SJSA1 (cell line): ENCODE measurements at places on chromosomes 11 and 22. TPM values are rescaled to one million over a fixed set of nuclear protein-coding genes. Genes with fewer than 3 reads are reported as not detected.

DNA sequence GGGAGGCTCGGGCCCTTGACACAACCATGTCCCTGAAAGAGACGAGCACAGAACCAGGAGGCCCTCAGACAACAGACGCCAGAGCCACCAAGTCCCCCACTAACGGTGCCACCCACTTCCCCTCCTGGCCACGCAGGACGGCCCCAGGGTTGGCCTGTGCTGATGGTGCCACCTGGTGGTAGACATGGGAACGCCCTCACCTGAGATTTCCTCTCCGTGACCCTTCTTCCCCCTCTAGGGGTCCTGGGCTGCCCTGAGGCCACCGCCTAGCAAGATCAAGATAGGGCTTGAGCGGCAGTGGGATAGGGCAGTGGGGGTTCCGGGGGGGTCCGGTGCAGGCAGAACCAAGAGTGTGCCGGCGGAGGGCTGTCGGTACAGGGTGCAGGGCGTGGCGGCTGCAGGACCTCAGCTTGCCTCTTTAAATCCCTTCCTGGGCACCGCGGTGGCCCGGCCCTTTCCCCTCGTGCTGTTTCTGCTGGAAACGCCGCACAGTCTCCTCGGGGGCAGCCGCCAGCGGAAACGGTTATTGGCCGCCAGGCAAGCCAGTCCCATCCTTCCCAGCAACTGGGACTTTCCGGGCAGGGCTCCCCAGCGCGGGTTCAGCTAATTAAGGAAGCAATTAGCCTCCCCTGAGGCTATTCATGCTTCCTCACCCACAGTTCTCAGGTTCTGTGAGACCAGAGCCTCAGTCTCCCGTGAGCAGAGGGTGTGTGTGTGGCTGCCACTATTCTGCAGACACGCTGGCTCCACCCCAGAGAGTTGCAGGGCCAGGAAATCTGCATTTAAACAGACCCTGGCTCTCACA is 5.5 kb upstream of the NFAM1 start:
- peak; percentile 76 for DNase-seq

- no peak for DNase-seq
Measured at GRCh38 chr11:131146827-131147490, 223.5 kb upstream of the NTM start.

GRCh38 chr11:113203141-113203753 is 111.1 kb upstream of the TTC12 start:
- DNase-seq = no peak

- DNase-seq = no peak
Measured at GRCh38 chr11:77770629-77771028, 49.9 kb downstream of the RSF1 start.

DNA sequence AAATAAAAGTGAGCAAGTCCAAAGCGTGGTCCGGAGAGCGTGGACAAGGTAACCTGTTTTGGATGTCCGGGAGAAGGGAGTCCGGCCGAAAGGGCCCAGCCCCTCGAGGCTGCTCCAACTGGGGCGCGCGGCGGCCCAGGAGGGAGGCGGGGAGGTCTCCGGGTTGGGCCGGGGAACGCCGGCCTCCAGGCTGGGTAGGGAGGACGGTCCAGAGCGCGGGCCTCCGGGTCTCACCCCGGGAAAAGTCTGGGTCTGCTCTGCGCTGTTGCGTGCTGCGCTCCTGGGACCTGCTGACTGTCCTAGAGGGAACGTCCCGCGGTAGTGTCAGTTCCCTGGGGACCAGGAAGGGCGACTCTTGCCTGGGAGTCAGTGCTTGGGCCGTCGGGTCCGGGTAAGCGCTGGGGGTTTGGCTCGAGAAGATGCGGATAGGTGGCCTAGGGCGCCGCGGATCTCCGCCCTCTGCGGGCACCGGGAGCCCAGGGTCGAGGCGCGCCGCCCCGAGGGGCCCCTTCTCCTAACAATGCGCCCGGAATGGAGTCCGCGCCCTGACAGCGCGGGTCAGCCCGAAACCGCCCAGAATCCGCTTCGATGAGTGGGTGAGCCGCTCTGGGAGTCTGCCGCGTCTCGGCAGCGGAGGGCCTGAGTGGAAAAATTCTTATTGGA is 988 bp upstream of the FLI1 start:
- peak; percentile 51 for DNase-seq

GRCh38 chr11:75939992-75940391 is 125.0 kb downstream of the UVRAG start:
- DNase-seq = no peak

DNA sequence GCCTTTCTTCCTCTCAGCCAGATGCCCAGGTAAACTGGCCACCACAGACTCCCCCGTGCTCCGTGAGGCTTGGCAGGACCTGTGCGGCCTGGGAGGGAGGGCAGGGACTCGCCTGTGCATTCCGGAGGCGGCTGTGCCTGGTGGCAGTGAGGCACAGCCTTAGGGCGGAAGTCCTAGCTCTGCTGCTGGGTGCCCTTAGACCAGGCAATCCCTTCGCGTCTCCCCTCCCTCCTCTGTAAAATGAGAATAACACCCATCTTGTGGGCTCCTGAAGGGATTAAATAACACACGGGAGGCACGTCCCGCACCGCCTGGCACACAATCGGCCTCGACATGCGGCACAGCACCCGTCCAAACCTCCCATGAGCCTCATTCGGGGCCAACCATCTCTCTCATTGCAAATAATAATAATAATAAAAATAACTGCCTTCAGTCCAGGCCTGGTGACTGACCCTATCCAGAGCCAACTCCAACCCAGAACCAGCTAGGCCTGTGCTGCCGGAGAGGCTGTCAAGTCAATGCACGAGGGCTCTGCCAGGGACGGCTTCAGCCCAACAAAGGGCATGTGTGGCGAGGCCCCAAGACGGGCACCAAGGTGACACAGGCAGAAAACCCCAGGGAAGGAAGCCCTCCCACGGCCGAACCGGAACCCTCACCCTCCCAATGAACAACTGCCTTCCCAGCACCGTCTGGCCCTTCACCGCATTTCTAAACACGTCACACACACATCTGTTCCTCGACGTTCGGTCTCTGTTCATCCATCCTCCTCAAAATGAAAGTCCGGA is 8.2 kb downstream of the LTO1 start:
- DNase-seq = no peak

DNA sequence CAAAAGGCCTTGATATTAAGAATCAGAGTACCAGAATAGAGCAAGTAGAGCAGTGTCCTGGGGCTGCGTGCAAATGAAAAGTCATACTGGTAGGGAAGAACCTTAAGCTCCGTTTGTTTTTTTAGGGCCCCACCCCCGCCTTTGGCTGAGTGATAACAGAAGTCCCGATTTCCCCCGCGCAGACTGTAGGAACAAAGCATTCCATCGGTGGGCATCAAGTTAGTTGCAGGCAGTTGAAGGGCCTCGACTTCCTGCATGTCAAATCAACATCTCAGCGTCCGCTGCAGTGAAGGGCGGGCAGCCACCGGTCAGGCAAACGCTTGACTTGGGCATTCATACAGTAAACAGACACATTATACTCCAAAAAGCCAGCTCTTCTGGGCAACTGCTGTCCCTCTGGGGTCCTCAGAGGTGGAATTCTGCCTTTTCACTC is 11.7 kb downstream of the LRP4 start:
- peak; percentile 74 for DNase-seq

DNA sequence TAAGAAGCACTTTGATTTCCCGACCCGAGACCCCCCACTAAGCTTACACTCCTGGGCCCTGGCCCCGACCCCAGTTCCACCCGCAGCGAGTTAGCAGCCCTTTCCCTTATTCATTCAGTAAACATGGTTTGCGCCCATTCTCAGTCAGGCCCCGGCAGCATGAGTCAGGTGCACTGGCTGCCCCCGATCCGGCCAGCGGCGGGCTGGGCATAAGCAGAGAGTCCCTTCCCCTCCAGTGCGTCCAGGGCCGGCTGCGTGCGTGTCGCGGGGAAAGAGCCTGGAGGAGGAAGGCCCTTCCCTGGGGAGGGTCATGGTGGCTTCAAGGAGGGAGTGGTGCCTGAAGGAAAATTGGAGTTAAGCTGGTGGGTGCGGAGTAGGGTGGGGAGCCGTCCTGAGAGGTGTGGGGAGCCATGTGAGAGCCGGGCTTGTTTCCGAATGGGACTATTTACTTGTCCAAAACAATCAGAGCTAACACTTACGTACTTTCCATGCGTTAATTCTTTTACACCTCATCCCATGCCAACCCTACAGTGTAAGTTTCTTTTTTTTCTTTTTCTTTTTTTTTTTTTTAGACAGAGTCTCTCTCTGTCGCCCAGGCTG is 657 bp downstream of the IGHMBP2 start:
- no peak for DNase-seq

DNA sequence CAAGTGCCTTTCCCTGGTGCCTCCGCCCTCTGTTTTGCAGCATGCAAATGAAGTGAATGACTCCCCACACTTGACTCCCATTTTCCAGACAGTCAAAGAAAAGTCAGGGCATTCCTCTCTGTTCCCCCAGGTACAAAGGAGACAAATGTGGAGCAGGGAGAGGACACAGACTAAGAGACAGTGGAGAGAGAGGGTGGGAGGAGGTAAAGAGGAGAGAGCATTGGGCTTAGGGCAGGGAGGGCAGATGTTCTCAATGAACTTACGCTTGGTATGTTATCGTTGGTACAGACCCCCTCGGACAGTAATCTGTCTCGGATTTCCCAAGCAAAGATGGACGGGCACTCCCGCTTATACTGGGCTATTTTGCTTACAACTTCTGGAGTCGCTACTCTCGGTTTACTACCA is 9.8 kb downstream of the PAX6 start:
- no peak for DNase-seq

GRCh38 chr11:68649851-68650555 is 34.3 kb upstream of the GAL start:
- DNase-seq = peak; percentile 50

- DNase-seq = no peak
Measured at GRCh38 chr11:45856044-45856468, 8.8 kb downstream of the CRY2 start.

GRCh38 chr11:5703741-5704536 is 14.3 kb downstream of the TRIM22 start:
- no peak for DNase-seq

DNA sequence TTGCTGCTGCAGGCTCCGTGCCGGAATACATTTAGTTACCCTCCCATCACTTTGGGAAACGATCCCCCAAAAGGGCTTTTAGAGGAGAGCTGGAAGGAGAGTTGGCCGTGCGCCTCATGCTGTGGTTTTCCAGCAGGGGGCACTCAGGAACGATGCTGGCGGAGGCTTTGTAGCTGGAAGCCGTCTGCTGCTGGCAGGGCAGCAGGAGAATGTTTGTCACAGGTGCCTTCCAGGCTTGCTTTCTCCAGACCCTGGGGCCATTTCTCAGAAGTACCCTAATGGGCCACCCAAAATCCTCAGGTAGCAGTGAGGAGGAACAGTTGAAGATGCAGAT is 30.0 kb upstream of the CABP7 start:
- DNase-seq = no peak

DNA sequence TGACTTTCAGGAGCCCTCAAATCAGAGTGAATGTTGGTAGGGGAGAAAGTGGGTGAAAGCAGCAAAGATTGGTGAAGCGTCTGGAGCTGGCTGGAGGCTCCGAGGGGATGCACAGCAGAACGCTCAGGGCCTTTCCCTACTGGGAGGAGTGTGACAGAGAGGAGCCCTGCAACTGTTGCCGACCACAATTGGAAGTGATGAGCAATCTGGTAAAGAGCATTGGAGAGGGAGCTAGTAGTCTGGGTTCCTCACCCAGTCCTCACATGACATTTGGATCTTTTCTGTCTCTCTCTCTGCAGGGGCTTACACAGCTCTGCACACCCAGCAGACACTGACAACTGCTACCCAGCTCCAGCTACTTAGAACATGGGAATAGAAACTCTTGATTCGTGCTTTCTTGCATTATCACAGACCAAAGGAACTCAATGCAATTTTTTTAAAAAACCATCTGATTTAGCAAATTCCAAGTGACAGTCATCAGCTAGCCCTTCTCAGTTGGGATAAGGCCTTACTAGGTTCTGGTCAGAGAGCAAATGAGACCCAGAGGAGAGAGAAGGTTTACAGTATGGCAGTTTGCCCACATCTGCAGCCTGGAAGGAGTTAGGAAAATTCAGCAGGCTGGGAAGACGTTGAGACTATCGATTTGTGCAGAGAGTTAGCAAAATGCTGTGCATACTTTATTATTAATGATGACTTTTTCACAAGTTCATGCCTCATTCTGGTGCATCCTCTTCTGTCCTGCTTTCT is 278.0 kb upstream of the PLET1 start:
- no peak for DNase-seq

GRCh38 chr11:134786636-134787035 is 374.6 kb upstream of the B3GAT1 start:
- DNase-seq = no peak

DNA sequence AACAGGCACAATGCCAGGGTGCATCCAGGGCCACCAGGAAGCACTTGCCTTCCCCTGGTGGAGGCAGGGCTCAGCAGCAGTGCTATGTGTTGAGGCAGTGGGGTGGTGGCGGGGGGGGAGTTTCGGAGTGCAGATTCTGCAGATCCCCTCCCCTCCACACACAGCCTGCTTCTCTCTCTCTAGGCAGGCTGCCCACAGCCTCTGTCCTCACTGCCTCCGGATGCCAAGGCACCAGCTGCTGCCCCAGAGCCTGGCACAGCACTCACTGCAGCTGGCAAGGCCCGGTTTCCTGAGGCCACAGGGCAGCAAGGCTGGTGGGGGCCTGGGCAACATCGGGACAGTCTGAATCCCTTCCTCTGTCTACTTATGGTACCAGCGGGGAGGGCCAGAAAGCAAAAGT is 35.8 kb downstream of the NRXN2 start:
- no peak for DNase-seq

DNA sequence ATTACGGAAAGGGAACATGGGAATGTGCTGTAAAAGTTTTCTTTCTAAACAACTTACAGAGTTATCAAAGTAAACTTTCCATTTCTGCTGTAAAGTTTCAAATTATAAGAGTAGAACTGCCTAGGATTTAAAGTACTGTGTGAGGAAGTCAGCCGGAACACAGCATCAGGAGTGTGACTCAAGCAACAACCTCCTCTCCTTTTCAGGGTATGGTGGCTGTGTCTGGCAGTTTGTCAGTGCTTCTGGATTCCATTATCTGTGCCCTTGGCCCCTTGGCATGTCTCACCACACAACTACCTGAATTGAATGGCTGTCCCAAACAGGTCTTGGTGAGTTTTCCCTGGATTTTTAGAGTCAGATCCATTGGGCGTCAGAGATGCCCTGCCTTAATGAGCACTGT is 6.9 kb upstream of the TOM1 start:
- DNase-seq = no peak

The DEFB131B gene
- total RNA-seq = not detected in 2 replicates

The F2 gene
- total RNA-seq = not detected in 2 replicates

The SOX6 gene
- 6.5 and 18.5 TPM in 2 replicates for total RNA-seq

The BTBD18 gene
- total RNA-seq = not detected in 2 replicates

The ZNF408 gene
- 10.8 and 21.3 TPM in 2 replicates for total RNA-seq
